ENCODE measurements at places on chromosomes 5 and 9.

DNA sequence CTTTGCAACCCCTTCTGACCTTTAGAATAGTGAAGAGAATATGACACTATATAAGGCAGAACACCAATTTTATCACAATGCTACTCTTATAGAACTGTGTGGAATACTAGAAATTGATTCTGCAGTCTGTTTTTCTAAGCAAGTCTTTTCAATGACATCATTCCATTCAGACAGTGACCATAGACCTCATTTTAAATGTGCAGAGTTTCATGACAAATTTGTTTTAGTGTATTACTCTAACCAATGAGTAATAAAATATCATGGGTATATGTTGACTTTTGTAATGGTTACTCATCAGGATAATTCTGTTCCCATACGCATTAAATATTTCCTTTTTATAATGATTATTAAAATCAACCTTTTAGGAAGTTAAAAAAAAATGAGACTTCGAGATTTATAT lies 219.9 kb downstream of the COX7C start:
- DNase-seq: no peak

DNA sequence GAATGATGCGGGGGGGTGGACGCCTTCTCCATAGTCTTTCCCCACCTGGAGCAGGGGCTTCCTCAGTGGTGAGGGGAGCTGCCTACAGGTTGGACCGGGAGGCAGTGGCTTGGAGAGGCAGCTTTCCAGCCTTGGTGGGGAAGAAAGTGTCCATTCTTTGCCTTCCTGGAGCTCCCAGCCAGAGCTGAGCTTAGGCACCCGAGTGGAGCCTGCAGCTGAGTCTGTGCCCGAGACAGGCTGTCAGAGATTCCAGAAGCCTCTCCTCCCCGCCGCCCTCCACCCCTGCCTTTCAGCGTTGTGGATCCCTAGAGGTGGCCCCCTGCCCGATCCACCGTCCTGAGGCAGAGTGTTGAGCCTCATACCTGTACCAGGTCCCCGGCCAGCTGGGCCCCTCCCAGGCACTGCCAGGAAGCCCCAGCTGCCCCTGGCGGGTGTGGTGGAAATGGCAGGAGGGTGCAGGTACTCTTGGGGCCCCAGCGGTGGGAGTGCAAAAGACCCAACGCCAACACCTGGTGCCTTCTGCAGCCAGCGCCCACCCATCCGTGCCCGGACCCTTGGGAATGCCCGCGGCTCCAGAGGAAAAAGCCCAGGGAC lies 112.0 kb downstream of the RXRA start:
- DNase-seq: no peak

DNA sequence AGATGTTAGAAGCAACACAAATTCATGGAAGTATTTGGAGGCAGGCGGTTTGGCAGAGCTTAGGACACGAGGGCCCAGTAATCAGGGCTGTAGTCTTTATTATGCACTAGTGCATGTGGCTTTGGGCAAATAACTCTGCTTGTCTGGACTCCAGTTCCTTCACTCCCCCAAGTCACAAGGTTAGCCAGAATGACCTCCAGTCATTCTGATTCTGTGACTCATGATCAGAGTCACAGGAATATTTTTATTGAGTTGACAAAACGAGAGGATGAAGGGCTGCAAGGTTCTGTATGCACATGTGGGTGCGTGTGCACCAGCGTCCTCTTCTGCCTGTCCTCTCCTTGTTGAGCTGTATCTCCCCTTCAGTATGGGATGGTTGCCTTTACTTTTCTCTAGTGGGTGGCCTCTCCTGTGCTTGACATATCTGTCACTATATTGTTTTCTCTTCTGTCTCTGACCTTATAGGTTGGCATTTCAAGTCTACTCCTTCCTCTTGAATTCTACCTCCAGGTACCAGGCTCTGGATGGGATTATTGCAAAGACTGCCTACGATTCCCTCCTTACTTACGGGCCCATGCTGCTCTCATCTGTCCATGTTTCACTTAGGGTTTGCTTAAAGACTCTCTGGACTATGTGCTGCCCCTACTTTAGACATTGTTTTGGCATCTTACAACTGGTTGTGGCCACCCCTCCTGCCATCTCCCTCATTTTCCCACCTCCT lies 94.6 kb downstream of the KDM4C start:
- DNase-seq: no peak

GRCh38 chr5:34915856-34916192 lies 313 bp downstream of the BRIX1 start:
- no peak for DNase-seq

- DNase-seq: no peak
Observed at GRCh38 chr9:14722391-14723035, at the start of gene CER1. Gene CER1 (minus strand): TSS chr9:14722733. CDS start chr9:14722672, 61 bp downstream.

All from activated gamma-delta T cell treated with Interleukin-2 at 50 U/mL for 16 hours (primary cell).